SK-N-DZ (cell line): ENCODE measurements at places on chromosomes 12 and 14.
A peak's percentile ranks its signal among the peaks of the same experiment; 100 is the strongest.

- no peak for DNase-seq
Measured at GRCh38 chr14:92751819-92752218, 3.4 kb upstream of the LGMN start.

GRCh38 chr14:33163109-33163508 is 224.4 kb downstream of the NPAS3 start:
- no peak for DNase-seq

DNA sequence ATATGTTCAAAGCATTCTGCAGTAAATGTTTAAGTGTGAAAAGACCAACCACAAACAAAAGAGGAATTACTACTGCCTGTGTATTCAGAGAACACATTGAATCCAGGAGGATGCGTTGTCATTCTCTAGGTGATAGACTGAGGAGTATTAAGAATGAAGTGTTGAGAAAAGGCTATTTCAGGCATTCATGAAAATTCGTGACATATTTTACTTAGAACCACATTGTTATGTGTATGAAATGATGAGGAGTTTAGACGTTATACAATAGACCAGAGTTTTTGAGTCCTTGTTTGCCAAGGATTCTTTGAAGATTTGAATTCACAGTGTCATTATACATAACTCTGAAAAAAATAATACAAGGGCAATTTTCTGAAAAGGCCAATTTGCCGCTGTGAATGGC is 251.8 kb downstream of the CCDC91 start:
- DNase-seq: no peak

- DNase-seq: no peak
Measured at GRCh38 chr12:5964913-5965900, 20.1 kb upstream of the ANO2 start.

- DNase-seq: no peak
Measured at GRCh38 chr12:51127050-51127729, 43.8 kb upstream of the CSRNP2 start.

GRCh38 chr12:104243971-104244370 is 28.4 kb downstream of the TXNRD1 start:
- DNase-seq: no peak

- no peak for DNase-seq
Measured at GRCh38 chr12:65720136-65721130, 103.8 kb upstream of the HMGA2 start.

- no peak for DNase-seq
Measured at GRCh38 chr12:85237327-85237726, 42.7 kb upstream of the ALX1 start.

DNA sequence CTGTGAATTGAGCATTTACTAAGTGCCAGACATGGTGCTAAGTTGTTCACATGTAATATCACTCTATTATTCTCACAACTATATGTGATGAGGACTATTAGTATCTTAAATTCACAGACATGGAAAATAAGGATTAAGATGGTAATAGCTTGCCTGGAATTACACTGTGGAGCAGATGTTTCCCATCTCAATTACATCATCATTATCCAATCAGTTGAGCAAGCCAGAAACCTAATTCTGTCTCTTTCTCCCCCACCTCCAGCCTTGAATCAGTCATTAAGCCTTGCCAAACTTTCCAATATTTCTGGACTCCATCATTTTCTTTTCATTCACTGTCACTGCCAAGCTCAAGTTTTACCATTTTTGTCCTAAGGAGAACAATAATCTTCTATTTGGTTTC is 287.8 kb upstream of the KITLG start:
- DNase-seq: no peak

GRCh38 chr12:7131502-7131866 is 1.3 kb downstream of the CLSTN3 start:
- no peak for DNase-seq

- DNase-seq: no peak
Measured at GRCh38 chr14:68819260-68819691, 26.4 kb upstream of the ZFP36L1 start.

GRCh38 chr12:24489939-24490338 is 459.0 kb downstream of the BCAT1 start:
- DNase-seq: no peak

DNA sequence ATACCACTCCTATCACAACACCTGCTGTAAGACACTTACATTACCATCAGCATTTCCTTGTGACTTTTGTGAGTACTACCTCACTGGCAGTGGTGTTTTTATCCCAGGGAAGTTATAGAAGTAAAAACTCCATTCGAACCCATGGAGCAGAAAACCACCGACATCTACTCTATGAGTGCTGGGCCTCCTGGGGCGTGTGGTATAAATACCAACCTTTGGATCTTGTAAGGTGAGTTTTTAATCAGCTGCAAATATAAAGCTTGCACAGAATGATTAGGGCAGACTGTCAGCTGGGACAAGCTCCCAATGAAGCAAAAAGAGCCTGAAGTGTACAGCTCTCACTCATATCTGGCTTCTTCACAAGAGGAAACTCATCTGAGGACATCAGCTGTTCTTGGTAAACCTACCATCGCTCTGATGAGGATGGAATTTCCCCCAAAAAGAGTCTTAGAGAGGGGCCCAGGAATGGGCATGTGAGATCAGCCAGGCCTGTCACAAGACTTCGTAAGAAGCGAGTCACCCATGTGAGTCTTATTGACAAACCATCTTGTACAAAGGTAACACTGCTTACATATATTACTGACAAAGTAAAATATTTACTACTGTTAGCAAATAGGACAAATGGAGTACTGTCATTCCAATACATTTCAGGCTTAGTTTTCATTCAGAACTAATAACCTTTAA is 170.0 kb downstream of the SLC5A8 start:
- DNase-seq: no peak

DNA sequence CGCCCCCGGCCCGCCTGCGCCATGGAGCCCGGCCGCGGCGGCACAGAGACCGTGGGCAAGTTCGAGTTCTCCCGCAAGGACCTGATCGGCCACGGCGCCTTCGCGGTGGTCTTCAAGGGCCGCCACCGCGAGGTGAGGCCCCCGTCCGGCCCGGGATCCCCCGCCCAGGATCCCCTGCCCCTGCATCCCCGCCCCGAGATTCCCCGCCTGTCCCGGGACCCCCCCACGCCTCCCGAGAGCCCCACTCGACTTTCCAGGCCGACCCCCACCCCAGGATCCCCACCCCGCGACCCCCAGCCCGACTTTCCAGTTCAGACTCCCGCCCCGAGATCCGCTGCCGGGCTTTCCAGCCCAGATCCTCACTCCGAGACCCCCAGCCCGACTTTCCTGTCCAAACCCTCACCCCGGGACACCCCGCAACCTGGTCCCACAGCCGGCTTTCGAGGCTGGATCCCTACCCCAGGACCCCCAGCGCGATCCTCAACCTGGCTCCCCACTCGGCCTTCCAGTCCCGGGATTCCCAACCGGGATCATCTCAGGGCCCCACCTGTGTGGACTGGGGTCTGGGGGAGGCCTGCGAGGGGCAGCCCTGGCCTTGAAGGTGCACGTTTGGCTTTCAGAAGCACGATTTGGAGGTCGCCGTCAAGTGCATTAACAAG is 688 bp downstream of the ULK1 start:
- no peak for DNase-seq

DNA sequence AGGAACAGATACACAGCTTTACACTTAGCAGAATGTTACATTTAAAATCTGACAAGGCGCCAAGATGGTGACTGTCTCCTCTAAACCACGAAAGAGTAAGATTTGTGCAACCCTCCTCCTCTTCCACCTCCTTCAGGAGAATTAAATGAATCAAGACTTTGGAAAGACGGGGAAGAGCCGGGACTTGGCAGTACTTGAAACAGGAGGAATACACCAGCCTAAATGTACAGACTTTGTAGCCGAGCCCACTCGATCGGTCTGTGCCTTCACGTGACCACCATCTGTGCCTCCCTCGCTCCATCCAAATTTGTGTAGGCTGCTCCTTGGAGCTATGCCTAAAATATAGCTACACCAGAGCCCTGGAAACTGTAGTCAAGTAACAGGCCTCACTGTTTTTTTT is 38.3 kb downstream of the SSPN start:
- DNase-seq: no peak

DNA sequence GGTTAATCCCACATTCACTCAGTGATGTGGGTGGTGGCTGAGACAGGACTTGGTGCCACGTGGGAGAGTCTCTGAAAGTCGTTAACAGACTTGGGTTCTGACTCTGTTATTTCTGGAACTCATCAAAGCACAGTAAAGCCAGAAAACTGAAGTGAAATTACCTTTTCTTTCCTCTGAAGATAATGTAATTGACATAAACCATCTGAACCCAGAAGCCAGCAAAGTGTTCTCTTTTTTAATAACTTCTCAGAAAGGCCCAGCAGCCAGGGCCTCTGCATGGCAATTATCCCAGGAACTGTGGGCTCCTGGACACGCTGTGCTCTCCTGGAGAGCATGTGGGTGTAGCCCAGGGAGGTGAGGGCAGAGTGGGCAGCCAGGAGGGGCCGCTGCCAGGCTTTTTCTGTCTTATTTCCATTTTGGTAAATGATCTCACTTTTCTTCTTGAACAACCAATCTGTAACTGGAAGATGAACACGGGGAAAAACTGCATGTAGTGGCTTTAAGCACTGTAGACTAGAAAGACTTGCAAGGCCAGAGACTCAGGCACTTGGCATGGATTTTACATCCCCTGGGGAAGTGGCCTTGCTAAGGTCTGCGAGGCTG is 444.1 kb upstream of the TMEM132C start:
- DNase-seq: peak; percentile 92

- no peak for DNase-seq
Measured at GRCh38 chr14:103561381-103562178, 877 bp downstream of the BAG5 start.

DNA sequence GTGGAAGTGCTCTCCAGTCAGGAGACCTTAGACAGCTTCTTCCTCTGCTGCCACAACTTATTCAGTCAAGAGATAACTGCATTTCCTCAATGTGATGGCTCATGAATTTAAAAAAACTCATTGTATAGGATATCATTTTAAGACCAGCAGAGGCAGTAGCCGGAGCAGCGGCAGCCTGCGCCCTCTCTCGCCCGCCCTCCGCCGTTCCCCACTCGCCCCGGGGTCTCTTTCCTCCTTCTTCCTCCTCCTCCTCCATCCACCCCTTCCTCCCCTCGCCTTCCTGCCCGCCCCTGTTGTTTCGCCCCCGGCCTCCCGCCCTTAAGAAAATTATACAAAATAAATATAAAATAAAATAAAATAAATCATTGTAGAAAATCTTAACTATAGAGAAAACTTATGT is 687.6 kb downstream of the FLRT2 start:
- no peak for DNase-seq

- no peak for DNase-seq
Measured at GRCh38 chr12:27843714-27844245, 63.7 kb upstream of the MANSC4 start.
